ENCODE measurements at places on chromosomes 6 and 20.
A peak's percentile ranks its signal among the peaks of the same experiment; 100 is the strongest.

GRCh38 chr6:142408409-142408808, 106.6 kb downstream of the ADGRG6 start:
- DNase-seq = no peak

- DNase-seq = no peak
Measured at GRCh38 chr20:49545572-49545971, 22.4 kb downstream of the PTGIS start.

DNA sequence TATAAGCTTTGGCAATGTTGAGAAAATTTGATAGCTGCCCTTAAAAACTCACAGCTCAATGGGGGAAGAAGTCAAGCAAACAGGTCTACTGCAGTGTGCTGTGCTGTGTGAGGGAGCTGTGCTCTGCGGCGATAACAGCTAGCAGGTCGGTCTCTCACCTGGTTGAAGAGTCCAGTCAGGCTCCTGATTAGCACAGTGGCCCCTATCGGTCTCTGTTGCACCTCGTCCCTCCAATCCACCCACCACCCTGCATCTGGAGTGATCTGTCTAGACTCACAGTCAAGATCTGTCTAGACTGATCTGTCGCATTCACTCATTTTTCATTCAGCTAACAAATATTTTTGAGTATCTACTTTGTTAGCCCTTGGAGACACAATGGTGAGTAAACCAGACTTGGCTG, 94.1 kb downstream of the MAP3K7 start:
- DNase-seq = no peak

DNA sequence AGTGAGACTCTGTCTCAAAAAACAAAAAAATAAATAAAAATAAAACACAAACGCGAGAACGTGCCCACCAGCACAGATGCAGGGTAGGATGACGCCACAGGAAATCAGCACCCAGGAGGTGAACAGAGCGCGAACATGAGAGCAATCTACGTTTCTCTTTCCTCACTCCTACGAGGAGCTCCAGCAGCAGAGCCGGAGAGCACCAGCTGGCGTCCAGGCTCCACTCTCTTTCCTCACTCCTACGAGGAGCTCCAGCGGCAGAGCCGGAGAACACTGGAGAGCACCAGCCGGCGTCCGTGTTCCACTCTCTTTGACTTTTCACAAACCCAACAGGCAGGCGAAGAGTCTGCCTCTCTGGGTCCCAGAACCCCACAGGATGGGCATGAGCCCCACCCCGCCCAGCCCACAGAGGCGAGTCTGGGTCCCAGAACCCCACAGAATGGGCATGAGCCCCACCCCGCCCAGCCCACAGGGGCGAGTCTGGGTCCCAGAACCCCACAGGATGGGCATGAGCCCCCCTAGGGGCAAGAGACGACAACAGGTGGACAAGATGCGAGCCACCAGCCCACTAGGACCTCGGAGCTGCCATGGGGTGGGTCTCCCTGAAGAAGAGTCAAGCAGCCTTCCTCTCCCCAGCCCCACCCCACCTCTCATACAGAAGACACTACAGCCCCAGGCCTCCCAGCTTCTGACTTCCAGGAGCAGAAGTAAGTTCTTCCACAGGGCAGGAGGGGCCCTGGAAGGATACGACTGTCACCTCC, 20.2 kb downstream of the ZBTB46 start:
- no peak for DNase-seq

DNA sequence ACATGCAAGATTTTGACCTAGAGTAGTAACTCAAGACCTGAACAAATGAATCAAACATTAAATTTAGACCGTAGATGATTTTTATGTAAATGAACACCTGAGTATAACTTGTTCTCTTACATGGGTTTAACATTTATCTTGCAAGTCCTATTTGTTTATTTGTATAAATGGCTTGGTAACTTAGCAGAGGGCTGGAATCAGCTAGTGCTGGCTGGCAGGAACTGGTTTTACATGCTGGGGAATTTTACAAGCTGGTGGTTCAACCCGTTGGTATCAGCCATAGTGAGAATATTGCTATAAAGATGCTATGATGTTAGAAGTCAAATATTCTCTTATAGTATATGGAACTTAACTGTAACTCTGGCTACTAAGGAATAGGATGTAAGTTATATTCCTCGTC, 8.9 kb downstream of the SLC22A2 start:
- DNase-seq = no peak

DNA sequence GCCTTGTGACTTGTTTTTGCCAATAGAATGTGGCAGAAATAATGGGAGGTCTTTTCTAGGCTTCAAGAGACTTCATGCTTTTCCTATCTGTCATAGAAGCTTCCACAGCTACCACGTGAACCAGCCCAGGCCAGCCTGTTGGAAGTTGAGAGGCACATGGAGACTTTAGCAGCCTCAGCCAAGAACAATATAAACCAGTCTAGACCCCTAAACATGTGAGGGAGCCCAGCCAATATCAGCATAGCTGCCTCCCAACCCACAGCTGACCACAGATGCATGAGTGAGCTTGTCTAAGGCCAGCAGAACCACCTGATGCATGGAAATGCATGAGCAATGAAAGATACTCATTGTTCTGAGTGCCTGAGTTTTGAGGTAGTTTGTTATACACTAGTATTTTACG, 540.7 kb upstream of the BTBD3 start:
- no peak for DNase-seq

- no peak for DNase-seq
Measured at GRCh38 chr6:12022481-12022880, 10.4 kb downstream of the HIVEP1 start.

DNA sequence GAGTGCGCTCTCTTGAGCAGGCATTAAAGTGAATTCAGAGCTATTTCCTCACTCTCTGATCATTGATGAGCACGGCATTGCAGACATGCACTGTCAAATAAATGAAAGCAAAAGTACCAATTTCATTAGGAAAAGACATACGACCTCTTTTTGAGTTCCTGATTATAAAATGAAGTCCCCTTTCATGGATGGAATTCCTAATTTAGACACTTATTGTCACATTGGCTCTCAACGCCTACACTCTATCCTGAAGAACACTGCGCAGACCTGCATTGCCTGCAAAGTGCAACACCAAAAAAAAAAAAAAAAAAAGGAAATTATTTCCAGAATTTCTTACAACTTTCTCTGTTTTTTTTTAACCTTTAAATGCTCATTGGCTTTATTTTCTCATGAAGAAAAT, 1.6 kb downstream of the ADGRB3 start:
- DNase-seq = peak; percentile 30

- no peak for DNase-seq
Measured at GRCh38 chr6:13469693-13470092, 17.7 kb downstream of the GFOD1 start.

All from cerebellar nuclear complex (tissue), 1 donor.